ENCODE measurements at places on chromosomes 7 and 10.

DNA sequence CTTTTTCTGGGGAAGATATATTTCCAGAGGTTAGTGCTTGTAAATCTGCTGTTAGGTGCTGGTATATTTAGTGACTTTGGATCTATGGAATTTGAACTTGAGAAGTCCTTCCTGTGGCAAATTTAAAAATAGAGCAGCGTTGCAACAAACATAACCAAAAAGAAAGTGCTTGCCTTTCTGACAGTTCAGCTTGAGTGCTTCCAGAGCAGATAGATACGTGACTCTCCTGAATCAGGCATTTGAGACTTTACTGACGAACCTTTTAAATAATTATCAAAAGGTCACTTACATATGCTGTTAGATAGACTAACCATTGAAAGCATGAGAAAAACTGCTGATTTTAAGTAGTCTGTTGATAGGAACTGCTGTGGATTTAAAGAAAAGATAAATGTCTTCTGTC, 387.5 kb upstream of the LRRTM3 start:
- DNase-seq: no peak

GRCh38 chr10:8095959-8096358, 41.5 kb downstream of the GATA3 start:
- DNase-seq: no peak

GRCh38 chr10:13049774-13050420, 48.4 kb upstream of the CCDC3 start:
- no peak for DNase-seq

GRCh38 chr10:6769704-6770417, 189.8 kb upstream of the PRKCQ start:
- peak; percentile 58 for DNase-seq

DNA sequence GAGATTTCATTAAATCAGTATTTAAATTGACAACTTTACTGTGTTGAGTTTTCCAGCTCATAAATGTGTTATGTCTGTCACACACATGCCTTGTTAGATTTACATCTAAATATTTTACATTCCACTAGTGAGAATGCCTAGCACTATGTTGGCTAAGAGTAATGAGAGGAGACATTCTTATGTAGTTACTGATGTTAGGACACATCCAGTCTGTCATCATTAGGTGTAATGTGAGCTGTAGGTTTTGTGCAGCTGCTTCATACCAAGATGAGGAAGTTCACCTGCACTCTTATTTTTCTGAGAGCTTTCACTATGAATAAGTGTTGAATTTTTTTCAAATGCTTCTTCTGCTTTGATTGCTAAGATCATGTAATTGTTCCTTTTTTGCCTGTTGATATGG, 218.0 kb upstream of the IGFBP3 start:
- DNase-seq: no peak

- no peak for DNase-seq
These were observed 71.0 kb upstream of the ADAM12 start for GRCh38 chr10:126459032-126459831.

- DNase-seq: peak; percentile 67
These were observed 102.2 kb downstream of the RBM20 start for GRCh38 chr10:110746254-110746826.

All from NAMALWA (cell line).